ENCODE measurements at places on chromosomes 12 and 14. TPM values are rescaled to one million over a fixed set of nuclear protein-coding genes. Genes with fewer than 3 reads are reported as not detected.

- no peak for DNase-seq
Observed at GRCh38 chr14:70624972-70625371, 16.7 kb upstream of the TTC9 start.

The KITLG gene
- 4.4 TPM for total RNA-seq

The SLC39A2 gene
- total RNA-seq: not detected

The ANO6 gene
- total RNA-seq: 28.0 TPM

GRCh38 chr14:21072781-21073339 is 2.8 kb downstream of the ARHGEF40 start:
- no peak for DNase-seq
